RCC 7860 (cell line): ENCODE measurements at places on chromosomes 7 and 10.

- DNase-seq, result no peak
Measured at GRCh38 chr10:47045331-47045861, 134.2 kb downstream of the PTPN20 start.

DNA sequence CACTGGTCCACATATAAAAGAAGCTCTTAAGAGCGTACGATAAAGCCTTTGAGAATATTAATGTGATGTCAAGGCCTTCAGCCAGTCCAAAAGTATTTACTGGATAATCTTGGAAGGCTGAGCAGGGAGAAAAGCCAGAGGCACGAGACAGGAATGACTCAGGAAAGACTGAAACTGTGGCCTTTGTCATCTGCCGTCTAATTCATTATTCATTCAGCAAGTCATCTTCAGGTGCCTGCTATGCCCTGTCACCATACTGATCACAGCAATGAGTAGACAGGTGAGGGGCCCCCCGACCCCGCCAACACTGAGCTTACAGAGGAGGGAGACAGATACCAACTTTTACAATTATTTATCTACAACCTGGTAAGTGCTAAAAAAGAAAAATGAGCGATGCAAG, 78.9 kb downstream of the VOPP1 start:
- DNase-seq, result no peak

DNA sequence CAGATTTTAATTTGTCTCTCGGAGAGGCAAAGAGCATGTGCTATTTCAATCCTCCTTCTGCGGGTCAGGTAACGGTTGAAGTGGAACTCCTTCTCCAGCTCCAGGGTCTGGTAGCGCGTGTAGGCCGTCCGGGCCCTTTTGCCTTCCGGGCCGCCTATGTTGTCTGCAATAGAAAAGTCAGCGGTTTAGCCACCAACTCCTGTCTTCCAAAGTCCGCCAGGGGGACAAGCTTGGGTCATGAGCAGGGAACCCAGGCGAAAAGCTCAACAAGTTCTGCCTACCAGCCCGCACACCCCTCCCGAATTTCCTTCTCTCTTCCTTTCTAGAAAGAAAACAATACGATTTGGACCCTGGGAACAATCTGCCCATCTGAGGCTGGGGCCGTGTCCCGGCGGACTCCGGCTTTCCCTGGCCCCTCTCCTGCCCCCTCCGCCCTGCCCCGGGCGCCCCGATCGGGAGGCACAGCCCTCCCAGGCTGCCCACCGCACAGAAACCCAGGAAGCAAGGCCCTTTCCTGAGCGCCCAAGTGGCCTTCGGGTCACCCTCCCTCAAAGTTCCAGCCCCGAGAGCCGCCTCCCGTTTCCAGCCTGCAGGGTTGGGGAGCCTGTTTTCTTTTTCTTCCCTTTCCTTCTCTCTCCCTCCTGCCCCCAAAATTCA, 1.4 kb downstream of the HOXA5 start:
- peak; percentile 76 for DNase-seq

DNA sequence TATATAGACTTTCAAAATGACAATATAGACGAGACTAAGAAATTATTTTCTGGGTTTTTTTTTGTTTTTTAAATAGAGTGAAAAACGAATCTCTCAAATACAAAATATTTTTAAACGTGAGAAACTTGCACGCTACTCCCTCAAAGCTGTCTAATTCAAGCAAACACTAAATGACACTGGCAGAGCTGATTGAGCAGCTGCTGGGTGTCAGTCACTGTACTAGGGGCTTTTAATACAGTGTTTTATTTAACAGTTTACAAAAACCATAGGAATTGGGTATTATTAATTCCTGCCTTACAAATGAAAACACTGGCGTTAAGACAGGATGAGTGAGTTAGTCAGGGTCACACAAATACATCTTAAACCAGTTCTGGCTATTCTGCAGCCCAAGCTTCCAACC, 1209.6 kb upstream of the C7orf33 start:
- no peak for DNase-seq

DNA sequence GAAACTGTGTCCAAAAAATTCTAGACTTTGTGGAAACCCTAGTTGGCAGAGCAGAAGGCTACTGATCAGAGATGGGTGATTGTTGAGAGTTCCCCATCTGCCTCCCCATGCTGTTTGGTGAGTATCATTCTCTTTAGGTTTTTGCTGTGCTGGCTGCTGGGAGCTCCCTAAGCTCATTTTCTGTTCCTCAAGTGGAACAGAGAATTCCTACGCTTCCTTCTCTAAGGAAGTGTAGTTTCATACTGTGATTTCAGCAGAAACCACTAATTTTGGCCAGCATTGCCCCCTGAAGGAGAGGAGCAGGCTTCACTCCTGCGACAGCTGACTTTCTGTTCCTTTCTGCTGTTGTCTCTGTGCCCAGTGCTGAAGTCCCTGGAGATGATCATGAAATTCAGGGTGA, 355.3 kb upstream of the NPVF start:
- no peak for DNase-seq

DNA sequence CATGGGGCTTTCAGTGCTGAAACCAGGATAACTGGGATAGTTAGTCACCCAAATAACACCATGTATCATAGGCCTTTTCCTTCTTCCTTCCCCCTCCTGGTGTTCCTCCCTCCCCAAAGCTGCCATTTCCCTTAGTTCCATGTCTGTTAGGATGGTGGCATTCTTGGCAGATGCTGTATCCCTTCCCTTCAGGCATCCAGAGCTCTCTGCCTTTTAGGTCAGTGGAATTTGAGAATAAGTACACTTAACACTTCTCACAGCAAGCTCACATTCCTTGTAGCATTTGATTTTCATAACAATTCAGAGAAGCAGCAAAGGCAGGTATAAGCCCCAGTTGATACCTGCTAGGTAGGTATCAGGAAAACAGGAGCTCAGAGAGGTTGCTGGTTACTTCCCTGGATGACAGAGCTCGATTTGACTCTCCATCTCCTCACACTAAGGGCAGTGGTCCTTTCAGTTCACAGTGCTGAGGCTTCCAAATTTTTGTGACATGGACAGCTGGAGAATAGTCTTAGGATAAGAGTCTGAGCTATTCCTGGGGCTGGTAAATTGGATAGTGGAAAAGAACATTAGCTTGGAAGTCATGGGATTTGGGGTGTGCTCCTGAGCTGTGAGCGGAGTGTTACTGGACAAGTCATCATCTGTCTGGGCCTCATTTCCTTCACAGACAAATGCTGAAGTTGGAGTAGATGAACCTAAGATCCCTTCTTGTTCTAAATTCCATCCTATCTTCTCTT, 108.7 kb upstream of the RHOBTB1 start:
- DNase-seq, result no peak

DNA sequence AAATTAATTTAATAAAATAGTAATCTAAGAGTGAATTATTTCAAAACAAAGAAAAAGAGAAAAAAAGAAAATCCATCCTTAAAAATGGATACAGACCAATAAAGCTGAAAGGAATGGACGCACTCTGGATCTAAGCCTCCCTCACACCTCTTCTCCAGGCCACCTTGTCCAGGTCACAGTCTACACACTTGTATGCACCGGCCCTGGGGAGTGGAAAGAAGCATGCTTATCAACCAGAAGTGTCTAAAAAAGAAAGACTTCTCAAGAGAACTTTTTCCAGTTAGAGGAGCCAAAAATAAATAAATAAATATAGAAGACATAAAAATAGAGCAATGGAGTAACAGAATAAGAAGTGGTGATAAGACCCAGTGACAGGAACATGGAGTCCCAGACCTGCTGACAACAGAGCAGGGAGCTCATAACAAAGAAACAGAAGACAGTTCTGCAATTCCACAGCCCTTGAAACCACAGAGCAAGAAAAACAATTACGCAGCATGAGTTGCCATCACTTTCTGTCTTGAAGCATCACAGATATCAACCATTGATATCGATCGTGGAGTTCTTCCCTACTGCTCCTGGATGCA, 311.7 kb upstream of the NFE2L3 start:
- no peak for DNase-seq

DNA sequence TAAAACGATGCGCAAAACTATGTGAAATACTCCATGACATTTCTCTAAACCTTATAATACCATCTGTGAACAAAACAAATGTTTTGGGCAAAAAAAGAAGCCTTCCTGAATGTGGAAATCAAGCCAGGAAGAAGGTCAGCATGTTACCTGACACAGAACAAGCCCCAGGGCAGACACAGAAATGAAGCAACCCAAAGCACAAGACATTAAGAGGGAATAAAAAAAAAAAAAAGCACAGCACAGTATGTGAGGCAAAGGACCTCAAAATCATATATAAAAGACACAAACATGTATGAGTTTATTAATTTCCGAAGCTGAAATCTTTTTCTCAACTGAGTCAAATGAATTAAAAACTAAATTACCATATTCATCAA, 161.8 kb downstream of the SKIDA1 start:
- DNase-seq, result no peak

DNA sequence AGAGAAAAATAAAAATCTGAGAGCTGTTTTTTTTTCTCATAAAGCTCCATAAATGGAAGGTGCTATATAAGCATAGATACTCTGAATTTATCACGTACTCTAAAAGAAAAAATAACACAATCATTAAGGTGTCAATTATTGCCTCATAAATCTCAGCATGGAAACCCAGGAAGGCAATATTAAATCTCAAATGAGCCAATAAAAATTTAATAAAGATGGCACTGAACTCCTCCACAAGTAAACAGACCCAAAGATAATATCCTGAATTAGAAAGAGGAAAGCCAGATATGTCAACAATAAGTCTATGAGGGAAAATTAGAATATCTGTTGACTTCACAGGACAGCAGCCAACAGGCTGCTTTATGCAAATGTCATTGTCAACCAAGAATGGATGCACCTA, 66.5 kb downstream of the CDK6 start:
- no peak for DNase-seq

- DNase-seq, result no peak
Measured at GRCh38 chr10:119546009-119546408, 3.5 kb upstream of the RGS10 start.

DNA sequence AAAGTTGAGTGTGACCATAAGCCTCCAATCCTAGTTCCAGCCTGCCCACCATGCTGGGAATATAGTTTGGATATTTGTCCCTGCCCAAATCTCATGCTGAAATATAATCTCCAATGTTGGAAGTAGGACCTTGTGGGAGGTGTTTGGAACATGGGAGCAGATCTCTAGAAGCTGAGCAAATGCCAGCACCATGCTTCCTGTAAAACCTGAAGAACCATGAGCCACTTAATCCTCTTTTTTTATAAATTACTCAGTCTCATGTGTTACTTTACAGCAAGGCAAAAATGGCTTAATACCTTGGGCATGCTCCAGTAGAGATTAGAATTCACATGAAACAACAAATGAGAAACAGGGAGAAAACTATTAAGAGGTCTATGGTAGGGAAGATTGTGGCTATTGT, 27.2 kb downstream of the STEAP1 start:
- DNase-seq, result no peak
